Inflammatory macrophage (primary cell): ENCODE measurements at places on chromosomes 12 and 14.

- DNase-seq: no peak
Observed at GRCh38 chr14:63453443-63453936, 89.7 kb downstream of the PPP2R5E start.

DNA sequence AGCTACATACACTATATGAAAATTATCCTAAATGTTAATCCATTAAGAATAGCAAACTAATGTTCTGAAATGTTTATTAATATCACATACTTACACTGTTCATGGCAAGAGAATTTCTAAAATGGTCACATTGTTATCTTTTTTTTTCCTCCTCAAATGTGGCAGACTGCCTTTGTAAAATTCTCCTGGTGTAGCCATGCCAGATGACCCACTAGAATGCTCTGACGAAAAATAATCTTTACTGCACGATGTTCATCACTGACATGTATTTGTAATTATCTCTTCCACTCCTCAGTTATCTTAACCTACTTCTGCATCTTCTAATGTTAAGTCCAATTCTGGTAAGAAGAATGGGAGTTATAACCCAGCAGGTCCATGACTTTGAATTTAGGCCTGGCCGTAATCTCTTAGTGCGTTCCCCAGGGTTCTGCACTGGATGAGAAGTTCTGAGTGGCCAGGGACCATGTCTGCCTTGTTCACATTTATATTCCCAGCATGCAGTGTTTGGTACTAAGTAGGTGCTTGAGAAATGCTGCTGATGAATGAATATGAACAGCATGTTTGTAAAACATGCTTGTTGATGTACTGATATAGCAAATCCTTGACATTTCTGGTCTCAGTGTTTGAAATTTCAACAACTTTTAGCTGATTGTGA is 46.7 kb downstream of the NOPCHAP1 start:
- no peak for DNase-seq

DNA sequence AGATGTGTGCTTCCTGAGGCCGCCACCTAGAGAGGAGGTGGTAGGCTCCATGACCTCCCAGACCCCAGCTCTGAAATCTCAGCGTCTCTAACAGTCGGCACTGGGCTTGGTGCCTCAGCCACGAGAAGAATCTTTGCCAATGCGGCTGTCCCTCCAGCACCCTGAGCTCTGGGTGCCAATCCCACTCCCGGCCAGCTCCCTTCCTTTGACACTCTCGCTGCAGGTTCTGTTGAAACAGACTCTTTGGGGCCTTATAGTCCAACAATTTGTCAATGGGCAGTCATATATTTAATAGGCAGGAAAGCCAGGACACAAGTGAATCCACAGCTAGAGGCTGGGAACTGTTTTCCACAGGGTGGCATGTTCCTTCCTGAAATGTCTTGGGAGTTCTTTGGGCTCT is 52.8 kb downstream of the PRMT8 start:
- DNase-seq: no peak

- DNase-seq: no peak
Observed at GRCh38 chr12:98736352-98737321, 91.5 kb downstream of the APAF1 start.

- DNase-seq: no peak
Observed at GRCh38 chr14:65320661-65321308, 91.7 kb upstream of the FUT8 start.

- peak; percentile 7 for DNase-seq
Observed at GRCh38 chr12:48336564-48336963, 14.2 kb downstream of the ZNF641 start.

DNA sequence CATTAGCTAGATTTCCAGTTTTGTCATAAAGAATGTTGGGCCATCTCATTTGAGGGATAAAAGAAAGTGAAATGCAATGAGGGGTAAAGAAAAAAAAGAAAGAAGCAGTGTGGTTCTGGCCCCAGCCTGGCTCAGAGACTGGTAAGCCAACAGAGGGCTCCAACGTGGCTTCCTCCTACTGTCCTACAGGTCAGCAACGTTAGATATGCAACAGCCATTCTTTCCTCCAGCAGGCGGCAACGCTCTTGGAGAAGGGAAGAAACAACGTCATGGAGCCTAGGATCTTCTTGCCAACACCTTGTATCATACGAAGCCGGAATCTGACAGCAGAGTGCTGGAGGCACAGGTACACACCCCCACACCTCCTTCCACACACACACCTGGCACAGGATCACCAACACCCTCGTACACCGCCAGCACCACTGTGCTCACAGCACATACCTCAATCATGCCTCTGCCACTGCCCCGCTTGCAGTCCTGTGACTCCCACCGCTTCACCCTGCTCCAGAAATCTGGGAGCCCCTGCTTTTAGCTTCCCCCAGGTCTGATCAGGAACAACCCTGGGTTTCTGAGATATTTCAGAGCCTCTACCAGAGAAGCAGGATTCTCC is 102.8 kb downstream of the RPAP3 start:
- DNase-seq: no peak

GRCh38 chr14:83559721-83560120 is 1970.2 kb upstream of the FLRT2 start:
- no peak for DNase-seq

GRCh38 chr14:97943619-97944018 is 1146.4 kb downstream of the VRK1 start:
- DNase-seq: no peak

- DNase-seq: no peak
Observed at GRCh38 chr14:101177301-101177971, 273.9 kb upstream of the RTL1 start.

DNA sequence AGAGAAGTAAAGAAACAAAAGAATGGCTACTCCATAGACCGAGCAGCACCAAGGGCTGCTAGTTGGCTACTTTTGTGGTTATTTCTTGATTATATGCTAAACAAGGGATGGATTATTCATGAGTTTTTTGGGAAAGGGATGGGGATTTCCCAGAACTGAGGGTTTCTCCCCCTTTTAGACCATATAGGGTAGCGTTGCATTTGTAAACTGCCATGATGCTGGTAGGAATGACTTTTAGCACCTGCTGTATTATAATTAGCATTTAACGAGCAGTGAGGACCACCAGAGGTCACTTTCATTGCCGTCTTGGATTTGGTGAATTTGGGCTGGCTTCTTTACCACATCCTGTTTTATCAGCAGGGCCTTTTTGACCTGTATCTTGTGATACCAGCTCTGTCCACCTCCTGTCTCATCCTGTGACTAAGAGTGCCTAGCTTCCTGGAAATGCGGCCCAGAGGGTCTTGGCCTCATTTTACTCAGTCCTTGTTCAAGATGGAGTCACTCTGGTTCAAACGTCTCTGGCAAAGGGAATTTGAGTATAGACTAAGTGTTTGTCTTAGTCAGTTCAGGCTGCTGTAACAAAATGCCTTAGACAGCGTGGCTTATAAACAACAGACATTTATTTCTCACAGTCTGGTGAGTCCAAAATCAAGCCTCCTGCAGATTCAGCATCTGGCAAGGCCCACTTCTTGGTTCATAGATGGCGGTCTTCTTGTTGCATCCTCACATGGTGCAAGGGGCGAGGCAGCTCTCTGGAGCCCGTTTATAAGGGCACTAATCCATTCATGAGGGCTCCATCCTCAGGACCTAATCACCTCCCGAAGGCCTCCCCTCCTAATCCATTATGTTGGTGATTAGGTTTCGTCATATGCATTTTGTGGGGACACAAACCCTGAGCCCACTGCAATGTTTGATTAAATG is 348.3 kb upstream of the SFSWAP start:
- no peak for DNase-seq

DNA sequence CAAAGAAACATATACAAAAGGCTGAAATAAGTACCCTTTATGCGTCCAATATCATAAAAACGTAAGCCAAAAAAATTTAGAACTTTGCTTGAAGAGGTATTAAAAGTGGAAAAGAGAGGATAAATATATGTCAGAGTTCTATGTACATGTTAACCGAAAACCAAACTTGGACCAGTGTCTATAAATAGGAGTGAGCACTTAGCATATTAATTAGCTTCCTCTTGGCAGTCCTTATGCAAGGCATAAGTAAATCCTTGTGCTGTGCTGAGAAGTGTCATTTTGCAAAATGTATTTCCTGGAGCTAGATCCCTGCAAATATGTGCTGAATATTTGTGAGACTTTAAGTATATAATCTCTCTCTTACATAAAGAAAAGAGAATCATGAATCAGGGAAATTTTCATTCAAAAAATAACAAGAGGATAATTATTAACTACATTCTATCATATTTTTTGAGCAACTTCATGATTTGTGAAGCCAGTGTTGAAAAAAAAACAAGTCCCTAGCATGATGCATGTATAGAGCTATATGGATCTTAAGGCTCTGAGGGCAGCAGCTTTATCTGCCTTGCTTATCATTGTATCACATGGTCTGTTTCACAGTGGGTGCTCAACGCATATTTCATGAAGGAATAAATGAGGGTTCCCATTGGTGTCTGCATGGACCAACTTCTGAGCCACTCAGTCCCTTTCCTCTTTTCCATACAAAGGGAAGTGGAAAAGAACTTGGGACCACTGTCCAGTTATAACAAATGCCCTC is 326.1 kb downstream of the PDZRN4 start:
- DNase-seq: peak; percentile 12

- no peak for DNase-seq
Observed at GRCh38 chr14:77325746-77326094, 4.9 kb downstream of the GSTZ1 start.

GRCh38 chr12:123398177-123398549 is 14.2 kb downstream of the KMT5A start:
- no peak for DNase-seq

GRCh38 chr12:110088936-110089335 is 35.2 kb upstream of the IFT81 start:
- peak; percentile 66 for DNase-seq

DNA sequence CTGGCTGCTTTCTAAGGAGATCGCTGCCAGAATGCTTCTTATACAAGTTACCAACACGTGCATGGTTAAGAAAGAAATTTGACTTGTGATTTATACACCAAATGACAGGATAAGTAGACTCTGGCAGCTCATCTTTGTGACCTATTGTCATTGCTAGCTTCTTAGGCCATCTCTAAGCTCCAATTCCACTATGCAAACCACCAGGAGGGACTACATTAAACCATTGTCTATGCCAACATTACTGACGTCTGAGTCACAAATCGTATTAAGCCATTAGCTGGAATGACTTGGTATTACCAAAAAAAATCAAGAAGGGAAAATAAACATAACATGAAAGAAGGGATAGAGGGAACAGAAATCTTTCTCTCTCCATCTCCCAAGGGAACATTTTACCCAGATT is 15.8 kb upstream of the VPS33A start:
- DNase-seq: no peak

- DNase-seq: no peak
Observed at GRCh38 chr14:34014936-34015335, 64.1 kb upstream of the EGLN3 start.

DNA sequence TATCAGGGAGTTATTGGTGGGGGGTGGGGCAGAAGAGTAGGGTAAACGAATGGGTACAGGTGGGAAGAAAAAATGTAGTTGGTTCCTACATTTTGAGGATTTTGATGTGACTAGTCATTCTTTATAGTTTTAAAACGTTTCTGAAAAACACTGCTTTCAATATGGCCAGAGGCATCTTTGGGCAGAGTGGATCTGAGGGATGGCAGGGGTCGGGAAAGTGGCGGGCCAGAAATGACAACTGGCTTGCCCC is 527 bp upstream of the ATP23 start:
- no peak for DNase-seq

DNA sequence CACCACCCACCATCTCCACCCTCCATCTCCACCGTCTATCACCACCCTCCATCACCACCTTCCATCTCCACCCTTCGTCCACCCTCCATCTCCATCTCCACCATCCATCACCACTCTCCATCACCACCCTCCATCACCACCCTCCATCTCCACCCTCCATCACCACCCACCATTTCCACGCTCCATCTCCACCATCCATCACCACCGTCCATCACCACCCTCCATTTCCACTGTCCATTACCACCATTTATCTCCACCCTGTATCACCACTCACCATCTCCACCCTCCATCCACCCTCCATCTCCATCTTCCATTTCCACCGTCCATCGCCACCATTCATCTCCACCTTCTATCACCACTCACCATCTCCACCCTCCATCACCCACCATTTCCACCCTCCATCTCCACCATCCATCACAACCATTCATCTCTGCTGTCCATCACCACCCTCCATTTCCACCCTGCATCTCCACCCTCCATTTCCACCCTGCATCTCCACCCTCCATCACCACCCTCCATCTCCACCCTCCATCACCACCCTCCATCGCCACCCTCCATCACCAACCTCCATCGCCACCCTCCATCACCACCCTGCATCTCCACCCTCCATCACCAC is 6.1 kb upstream of the CEP170B start:
- no peak for DNase-seq

DNA sequence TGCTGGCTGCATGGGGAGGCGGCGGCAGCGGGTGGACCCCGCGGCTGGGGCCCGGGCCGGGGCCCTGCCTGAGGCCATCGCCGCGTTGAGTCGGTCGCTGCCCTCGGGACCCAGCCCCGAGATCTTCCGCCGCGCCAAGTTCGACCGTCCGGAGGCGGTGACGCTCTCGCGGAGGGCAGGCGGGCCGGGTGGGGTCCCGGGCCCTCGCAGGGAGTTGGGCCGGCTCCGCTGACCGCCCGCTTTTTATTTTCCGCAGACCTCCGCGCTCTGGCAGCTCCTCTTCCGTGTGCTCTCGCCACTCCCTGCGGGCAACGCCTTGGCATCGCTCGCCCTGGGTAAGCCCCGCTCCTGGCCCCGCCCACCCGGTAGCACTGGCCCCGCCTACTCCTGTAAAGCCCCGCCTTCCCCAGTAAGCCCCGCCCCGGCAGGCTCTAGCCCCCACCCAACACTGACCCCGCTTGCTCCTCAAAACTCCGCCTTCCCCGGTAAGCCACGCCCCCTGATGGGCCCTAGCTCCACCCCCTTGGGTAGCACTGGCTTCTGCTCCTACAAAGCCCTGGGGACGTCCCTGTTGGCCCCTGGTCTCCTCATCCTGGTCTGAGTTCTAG is 424 bp downstream of the TEDC1 start:
- peak; percentile 88 for DNase-seq

DNA sequence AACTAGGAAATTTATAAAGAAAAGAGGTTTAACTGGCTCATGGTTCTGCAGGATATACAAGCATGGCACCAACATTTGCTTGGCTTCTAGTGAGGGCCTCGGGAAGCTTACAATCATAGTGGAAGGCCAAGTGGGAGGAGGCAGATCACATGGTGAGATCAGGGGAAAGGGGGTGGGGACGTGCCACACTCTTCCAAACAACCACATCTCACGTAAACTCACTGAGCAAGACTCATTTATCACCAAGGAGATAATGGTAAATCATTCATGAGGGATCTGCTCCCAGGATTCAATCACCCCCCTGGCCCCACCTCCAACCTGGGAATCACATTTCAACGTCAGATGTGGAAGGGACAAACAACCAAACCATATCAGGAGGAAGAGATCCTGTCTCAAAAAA is 35.8 kb downstream of the NUMB start:
- no peak for DNase-seq

- no peak for DNase-seq
Observed at GRCh38 chr12:49872781-49873181, 29.9 kb upstream of the BCDIN3D start.

- no peak for DNase-seq
Observed at GRCh38 chr12:4144676-4145075, 128.9 kb upstream of the CCND2 start.

- DNase-seq: no peak
Observed at GRCh38 chr12:127416796-127417195, 850.2 kb upstream of the TMEM132C start.
